ENCODE measurements at places on chromosomes 5 and 9. TPM values are rescaled to one million over a fixed set of nuclear protein-coding genes. Genes with fewer than 3 reads are reported as not detected.

DNA sequence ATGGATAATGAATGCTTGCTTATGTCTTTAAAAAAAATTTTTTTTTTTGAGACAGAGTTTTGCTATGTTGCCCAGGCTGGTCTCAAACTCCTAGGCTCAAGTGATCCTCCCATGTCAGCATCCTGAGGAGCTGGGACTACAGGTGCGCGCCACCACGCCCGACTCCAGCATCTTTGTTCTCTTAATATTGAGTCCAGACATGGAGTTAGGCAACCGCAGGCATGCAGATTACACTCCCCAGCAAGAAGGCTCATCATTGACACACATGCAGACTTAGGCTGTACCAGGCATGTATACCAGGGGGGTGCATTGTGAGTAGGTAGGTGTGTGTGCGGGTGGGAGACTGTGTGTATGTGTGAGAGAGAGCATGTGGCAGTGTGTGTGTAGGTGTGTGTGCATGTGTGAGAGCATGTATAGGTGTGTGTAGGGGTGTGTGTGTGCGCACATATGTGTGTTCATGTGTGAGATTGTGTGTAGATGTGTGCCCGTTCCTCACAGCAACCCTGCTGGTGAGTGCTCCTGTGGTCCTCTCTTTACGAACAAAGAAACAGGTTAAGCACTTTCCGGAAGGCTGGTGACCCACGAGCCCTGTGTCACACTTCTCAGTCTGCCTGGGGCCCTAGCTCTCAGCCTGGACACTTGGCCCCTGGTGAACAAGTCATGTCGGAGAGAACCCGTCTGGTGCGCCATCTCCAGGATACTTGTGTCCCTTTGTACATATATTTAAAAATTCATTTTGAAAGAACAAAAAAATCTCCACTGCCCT lies 6.2 kb downstream of the OBP2B start:
- no peak for DNase-seq

DNA sequence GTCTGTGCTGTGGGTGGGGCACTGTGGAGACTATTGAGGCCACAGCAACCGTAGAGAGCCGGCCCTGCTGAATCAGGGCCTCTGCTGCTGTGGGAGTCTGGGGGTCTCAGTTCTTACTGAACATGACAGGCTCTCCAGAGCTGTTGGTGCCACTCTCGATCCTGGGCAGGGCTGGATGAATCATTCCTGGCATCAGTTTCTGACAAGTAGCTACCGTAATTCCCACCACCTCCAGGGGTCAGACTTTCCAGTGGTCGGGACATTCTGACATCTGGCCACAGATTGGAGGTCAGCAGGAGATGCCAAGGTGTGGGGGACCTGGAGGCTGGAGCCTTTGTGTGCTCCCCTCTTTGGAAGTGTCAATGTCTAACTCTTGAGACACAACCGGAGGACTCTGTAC lies 188.4 kb downstream of the IRX2 start:
- no peak for DNase-seq

- DNase-seq, result no peak
Measured at GRCh38 chr5:135371622-135372232, 27.3 kb downstream of the MACROH2A1 start.

GAPT gene
- not detected for total RNA-seq

SHISAL2B gene
- 10.4 TPM for total RNA-seq

All from neural progenitor cell (in vitro differentiated cells).